ENCODE measurements at places on chromosomes 4 and X.

DNA sequence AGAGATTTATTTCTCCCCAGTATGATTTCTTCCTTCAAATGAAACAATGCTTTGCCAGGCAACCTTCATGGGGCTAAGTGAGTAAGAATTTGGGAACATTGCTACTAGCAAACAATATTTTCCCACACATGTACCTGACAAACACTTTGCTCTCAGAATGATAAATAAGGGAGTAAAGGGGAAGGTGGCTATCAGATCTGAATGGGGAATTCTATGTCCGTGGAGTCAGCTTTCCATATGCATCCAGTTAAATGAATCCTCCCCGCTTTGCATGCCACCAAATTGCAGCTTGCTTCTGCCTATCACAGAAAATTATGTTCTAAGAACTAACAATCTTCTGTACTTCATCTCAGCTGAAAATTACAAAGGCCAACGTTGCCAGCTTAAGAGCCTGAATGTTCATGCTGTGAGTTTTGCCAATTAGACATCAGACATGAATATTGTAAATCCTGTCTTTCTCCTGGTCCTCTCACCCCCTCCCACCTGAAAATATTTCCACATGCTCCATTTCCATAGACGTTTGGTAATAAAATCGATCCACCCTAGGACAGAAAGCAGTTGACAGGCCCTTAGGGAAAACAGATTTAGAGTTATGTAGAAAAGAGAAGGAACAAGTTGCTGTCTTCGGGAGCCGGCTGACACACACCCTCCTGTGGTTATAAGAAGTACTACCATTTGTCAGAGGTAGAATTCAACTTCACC lies 6.3 kb downstream of the MEPE start:
- peak; percentile 68 for DNase-seq

DNA sequence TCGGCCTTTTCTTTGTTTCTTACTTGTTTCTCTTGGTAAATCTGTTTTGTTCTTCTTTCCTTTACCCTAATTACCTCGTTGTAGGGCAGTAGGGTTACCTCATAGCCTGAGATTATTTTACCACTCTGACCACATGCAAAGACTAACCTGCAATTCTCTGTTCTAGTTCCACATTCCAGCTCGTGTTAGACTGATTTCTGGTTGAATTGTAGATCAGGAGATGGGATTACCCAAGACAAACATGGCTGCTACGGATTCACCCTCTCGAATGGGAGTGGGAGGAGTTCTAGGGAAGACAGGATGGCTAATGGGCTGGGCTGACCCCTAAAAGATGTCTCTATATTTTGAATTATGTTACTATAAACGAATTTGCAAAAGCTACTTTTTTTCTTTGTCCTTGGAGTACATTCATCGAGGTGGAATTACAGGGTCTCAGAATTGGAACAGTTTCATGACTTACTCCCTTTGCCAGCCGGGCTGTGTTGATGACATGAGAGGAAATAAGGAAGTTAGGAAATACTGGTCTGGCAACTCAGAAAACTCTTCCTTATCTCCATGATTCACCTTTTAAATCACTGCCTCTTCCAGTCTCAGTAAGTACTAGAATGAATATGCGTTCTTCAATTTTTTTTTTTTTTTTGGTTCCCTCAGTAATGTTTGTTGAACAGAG lies 36.7 kb upstream of the FBXW7 start:
- DNase-seq: peak; percentile 13

DNA sequence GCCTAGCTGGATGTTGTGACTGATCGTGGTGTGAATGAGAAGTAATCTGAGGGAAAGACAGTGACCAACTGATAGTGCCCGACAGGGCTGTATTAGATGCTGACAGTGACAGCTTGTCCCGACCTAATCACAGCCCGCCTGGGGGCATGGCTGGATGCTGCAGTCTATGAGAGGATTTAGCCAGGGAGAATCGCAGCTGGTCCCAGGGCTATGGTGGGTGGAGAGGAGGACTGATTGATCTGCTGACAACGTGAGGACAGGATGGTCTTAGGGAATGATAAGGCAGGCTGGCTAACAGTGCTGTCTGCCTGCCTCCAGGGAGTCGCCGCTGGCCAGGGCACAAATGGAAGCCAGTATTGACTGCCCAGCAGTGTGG lies 621 bp upstream of the SUV39H1 start:
- DNase-seq: peak; percentile 23

- DNase-seq: peak; percentile 33
Measured at GRCh38 chr4:5956285-5957021, 61.8 kb downstream of the C4orf50 start.

- peak; percentile 73 for DNase-seq
Measured at GRCh38 chr4:156505341-156505955, 466.2 kb downstream of the PDGFC start.

DNA sequence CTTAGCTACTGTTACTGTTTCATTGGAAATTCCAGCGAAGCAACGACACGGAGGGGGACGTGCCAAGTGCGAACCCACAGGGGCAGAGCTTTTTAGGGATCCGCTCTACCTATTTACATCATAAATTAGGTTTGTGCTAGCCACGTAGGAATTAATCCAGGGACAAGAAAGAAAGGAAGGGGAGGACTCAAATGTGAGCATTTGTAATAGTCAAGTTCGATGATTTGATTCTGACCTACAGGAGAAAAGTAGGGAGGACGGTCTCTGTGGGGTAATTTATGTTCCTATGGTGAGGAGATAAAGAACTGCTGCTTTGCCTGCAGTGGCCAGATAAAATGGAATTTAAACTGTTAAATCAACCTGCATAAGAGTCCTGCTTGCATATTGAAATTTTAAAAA lies 1.7 kb downstream of the INTS6L start:
- DNase-seq: peak; percentile 79

GRCh38 chr4:101948055-101948454 lies 157.5 kb downstream of the BANK1 start:
- DNase-seq: no peak

GRCh38 chr4:37464373-37465128 lies 220.0 kb downstream of the NWD2 start:
- DNase-seq: no peak

GRCh38 chrX:24027985-24028384 lies 999 bp upstream of the KLHL15 start:
- DNase-seq: no peak

GRCh38 chr4:25481648-25482047 lies 104.6 kb downstream of the ANAPC4 start:
- DNase-seq: no peak

DNA sequence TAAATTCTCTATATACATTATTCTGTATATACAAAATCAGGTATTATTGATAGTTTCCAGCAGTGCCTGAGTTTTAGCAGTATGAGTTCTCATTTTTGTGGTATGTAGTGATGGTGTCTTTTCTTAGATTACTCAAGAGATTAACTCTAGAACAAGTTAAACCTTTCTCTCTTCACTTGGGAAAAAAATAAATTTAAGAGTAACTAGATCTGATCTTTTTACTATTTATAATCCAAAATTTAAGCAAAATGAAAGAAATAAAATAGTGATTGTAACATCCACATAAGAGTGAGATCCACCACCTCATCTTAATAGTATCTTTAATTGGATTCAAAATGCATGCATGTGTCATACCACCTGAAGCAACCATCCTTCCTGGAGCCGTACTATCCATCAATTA lies 124.1 kb upstream of the DDX3X start:
- DNase-seq: no peak

DNA sequence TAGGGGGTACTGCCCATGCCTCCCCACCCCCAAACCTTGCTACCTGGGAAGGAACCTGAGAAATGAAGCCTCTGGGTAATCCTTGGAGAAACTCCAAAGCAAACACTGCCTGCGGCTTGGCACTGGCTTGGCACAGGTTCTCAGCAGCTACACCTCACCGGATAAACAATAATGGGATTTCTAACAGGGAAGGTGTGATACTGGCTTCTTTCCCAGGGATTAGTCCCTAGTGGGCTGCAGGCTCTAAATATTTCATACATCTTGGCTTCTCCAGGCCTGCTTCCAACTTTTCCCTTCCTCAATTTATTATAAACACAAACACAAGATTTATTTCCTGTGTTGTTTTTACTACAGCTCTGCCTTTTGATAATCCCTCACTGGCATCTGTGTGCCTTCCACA lies 12.5 kb downstream of the SEC24D start:
- DNase-seq: no peak

GRCh38 chr4:110049951-110050925 lies 137.6 kb downstream of the EGF start:
- peak; percentile 74 for DNase-seq

GRCh38 chrX:2550328-2551020 lies 49.7 kb upstream of the DHRSX start:
- no peak for DNase-seq

DNA sequence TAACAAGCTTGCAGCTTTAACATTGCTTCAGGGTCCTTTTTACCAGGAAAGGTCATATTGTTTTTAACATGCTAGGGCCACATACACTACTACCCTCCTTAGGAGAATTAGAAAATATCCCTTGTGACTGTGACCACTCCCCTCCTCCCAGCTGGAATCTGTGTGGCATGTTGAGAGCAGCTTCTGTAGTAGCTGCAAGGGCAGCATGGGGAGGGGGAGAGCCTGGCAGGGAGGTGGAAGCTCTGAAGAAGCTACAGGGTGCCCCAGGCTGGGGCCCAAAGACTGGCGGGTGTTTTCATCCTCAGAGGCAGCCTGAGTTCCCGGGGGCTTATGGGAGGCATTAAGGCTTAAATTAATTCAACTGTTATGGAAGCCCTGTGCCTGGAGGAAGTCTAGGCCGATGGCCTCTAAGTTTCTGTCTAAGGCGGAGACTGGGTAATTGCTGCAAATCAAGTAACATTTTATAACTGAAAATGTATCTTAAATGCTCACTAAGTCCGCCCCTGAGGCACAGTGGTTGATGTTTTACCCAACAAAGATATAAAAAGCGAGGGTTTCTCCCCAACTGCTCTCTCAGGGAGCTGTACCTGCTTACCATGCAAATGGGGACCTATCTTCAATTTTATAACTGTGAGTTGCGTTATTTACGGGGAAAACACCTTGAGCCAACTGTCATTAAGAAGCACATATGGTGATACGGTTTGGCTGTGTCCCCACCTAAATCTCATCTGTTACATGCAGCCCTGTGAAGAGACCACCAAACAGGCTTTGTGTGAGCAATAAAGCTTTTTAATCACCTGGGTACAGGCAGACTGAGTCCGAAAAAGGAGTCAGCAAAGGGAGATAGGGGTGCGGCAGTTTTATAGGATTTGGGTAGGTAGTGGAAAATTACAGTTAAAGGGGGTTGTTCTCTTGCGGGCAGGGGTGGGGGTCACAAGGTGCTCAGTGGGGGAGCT lies 37.4 kb upstream of the STS start:
- no peak for DNase-seq

DNA sequence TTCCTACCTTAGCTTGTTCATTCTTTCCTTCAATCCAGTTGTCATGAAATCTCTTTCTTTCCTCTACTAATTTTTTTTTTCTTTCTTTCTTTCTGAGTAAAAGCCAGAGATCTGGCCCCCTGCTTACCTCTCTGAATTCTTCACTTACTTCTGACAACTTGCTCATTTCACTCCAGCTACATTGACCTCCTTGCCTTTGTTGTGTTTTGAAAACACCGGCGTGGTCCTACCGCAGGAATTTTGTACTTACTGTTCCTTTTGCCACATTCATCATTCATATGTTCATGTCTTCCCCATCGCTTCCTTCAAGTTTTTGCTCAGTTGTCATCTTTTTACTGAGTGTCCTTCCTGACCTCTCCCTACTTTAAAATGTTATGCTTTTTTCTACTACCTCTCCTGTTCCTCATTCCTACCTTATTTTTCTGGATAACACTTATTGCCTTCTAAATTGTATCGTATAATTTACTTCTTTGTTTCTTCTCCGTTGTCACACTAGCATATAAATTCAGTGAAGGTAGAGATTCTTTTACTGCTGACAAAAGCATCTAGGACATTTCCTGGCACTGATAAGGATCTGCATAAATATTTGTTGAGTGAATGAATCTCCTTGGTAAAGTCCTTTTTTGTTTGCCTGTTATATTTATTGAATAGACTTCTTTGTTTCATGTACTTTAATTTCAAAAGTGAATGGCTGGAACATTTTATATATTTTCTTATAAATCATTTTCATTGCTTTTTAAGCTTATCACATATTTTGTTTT lies 74.4 kb downstream of the NFKB1 start:
- no peak for DNase-seq

DNA sequence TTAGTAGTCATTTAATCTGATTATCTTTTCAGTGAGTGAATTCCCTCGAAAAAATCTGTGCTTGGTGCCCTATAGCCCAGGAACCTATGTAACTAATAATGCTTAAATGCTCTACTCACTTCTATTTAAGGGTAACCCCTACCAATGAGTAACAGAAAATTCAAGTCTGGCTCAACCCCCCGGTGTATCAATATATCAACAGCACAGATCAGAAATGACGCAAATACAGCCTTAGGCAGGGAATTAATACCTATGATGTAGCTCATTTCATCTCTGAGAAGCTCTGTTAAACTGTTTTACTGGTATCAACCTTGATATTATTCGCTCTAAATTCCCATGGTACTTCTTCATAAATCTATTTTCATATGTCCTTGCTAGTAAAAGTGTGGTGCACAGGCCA lies 28.6 kb downstream of the PDGFC start:
- DNase-seq: no peak

- DNase-seq: peak; percentile 2
Measured at GRCh38 chrX:123906557-123907316, 46.9 kb downstream of the XIAP start.

DNA sequence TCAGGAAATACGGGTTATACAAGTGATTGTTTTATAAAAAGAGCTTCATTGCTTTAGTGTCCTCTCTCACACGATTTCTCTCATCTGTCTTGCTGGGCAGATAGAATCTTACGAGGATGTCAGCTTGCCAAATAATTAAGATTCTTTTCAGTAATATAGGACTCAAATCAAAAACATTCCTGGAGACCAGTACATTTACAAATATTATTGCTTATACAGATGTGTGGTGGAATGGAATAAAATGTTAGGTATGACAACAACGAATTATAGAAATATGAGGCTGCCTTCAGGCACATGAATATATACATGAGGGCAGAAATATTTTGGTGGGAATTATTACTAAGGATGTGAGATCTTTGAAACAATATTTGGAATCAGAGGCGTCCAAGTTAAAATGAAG lies 88.9 kb downstream of the GC start:
- no peak for DNase-seq

Measured in hematopoietic multipotent progenitor cell treated with erythropoietin and hydrocortisone succinate and interleukin-3 and kit ligand, for 4 days (in vitro differentiated cells).